Stimulated activated CD4-positive, alpha-beta T cell treated with anti-CD3 and anti-CD28 coated beads, Interleukin-1b, Interleukin-23, amount 100 ng/mL, for 48 hours (primary cell): ENCODE measurements at places on chromosomes 6 and 20.

- no peak for DNase-seq
These were observed 9.6 kb downstream of the CCM2L start for GRCh38 chr20:32019563-32020463.

DNA sequence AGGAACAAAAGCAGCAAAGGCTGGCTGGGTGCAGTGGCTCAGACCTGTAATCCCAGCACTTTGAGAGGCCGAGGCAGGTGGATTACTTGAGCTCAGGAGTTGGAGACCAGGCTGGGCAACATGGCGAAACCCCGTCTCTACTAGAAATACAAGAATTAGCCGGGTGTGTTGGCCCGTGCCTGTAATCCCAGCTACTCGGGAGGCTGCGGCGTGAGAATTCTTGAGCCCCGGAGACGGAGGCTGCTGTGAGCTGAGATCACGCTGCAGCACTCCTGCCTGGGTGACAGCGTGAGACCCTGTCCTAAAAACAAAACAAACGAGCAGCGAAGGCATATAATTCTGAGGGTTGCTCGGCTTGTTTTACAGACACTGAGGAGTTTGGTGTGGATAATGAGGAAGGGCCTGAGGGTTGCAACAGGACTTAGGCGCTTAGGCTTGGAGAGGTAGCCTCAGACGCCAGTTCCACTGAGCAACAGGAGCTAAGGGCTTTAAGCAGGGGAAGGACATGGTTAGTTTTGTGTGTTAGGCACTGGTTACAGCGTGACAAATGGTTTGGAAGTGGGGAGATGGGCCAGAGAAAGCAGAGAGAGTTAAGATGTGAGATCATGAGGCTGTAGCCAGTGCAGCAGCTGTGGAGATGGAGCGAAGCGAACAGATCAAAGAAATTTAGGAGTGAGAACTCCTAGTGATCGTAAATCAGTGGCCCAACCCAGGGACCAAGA lies 1.2 kb downstream of the MYH7B start:
- DNase-seq: no peak

DNA sequence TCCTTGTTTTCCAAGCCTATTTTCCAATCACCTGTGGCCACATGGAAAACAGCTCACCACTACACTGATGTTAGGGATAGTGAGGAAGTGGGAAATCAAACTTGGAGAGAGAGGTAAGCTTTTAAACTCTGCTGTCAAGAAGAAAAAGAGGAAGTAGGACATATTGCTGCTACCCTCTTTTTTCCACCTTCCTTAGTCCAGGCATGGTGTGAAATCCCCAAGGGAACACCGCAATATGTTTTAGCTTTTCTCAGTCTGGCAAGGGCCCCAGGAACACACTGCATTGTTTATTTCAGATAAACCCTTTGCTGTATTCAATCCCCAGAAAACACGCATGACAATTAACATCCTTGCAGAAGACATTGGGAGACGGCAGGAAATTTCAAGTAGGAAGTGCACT lies 61.3 kb downstream of the HS3ST5 start:
- DNase-seq: no peak

GRCh38 chr6:7580537-7580926 lies 9.5 kb upstream of the SNRNP48 start:
- no peak for DNase-seq

- DNase-seq: no peak
These were observed 411.8 kb downstream of the SYNE1 start for GRCh38 chr6:152225241-152225934.

DNA sequence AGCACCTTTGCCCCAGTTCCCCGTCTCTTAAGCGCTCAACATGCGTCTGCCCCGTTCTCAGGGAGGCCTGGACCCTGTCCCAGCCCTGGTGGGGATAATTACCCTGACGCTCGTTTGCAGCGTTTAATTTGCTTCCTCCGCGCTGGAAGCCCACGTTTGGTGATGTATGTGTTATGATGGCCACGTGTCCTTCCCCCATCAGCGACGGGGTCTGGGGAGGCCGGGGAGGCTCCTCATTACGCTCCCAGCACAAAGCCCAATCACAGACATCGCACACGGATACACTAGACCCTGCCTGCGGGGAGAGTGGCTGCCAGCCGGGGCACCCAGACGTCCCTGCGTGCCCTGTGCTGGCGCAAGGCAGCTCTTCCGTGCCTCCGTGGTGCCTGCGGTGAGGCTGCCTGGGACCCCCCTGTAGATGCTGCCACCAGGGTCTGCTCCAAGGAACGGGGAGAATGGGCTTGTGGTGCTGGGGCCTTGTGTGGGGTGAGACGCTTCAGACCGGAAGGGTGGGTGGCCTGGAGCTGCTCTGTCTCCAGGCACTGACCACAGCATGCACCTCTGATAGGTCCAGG lies 10.2 kb upstream of the CHRNA4 start:
- no peak for DNase-seq

DNA sequence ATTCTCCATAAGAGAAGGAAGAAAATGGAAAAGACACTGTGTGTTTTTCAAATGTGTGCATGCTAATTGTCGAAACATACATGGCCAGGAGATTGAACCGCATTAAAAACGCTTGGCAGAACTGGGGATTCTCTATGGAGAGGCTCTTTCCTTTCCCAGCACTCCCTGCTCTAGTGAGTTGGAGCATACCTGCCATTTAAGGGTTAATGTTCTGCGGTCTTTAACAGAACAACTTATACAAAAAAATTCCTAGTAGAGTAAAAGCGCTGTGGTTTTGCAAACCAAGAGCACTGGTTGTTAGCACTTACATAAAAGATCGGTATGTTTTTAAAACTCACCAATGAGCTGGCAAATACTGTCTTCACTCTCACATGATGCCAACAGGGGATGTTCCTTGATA lies 1.5 kb downstream of the TAGAP start:
- no peak for DNase-seq

- no peak for DNase-seq
These were observed 11.3 kb downstream of the TXNDC5 start for GRCh38 chr6:7899101-7899888.

DNA sequence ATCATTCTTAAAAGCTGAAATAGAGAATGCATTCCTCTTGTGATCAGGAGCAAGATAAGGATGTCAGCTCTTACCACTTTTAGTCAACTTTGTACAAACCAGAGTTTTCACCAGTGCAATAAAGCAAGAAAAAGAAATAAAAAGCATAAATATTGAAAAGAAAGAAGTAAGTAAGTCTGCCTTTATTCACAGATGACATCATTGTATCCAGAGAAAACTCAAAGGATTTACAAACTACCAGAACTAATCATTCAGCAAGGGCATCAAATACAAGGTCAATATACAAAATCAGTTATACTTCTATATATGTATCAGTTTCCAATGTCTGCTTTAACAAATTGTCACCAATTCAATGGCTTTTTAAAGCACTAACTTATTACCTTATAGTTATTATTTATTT lies 13.4 kb downstream of the TTLL9 start:
- DNase-seq: no peak
